NT2/D1 (cell line): ENCODE measurements at places on chromosomes 13 and 19.

GRCh38 chr13:62997696-62998095 is 1582.0 kb upstream of the PCDH20 start:
- no peak for DNase-seq

DNA sequence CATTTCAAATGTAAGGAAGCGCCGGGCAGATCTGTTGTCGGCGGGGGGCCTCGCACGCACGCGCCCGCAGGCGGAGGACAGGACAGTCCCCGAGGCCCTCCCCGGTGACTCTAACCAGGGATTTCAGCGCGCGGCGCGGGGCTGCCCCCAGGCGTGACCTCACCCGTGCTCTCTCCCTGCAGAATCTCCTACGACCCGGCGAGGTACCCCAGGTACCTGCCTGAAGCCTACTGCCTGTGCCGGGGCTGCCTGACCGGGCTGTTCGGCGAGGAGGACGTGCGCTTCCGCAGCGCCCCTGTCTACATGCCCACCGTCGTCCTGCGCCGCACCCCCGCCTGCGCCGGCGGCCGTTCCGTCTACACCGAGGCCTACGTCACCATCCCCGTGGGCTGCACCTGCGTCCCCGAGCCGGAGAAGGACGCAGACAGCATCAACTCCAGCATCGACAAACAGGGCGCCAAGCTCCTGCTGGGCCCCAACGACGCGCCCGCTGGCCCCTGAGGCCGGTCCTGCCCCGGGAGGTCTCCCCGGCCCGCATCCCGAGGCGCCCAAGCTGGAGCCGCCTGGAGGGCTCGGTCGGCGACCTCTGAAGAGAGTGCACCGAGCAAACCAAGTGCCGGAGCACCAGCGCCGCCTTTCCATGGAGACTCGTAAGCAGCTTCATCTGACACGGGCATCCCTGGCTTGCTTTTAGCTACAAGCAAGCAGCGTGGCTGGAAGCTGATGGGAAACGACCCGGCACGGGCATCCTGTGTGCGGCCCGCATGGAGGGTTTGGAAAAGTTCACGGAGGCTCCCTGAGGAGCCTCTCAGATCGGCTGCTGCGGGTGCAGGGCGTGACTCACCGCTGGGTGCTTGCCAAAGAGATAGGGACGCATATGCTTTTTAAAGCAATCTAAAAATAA is 18.2 kb downstream of the IL17D start:
- no peak for DNase-seq

DNA sequence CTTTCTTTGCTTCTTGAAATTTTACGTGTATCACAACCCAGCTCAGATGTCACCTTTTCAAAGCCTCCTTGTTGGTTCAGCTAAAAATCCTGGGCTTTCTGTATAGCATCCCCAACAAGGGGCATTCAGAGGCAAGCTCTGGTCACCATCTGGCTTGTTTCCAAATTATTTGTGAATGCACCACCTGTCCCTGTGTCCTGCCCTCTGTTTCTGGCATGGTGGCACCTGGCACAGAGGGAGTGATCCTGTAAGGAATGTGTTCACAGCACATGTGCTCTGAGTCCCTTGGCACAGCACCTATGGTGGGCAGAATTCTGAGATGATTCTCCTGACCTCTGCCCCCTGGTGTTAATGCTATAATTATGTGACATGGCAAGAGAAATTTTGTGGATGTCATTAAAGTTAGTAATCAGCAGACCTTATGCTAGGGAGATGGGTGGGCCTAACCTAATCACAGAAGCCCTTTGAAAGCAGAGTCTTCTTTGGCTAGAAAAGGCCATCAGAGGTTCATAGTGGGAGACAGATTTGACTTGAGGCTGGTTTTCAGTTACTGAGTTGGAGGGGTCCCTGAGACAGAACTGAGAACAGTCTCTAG is 76.3 kb downstream of the ZNF429 start:
- DNase-seq, result no peak

GRCh38 chr13:79466872-79467271 is 14.1 kb upstream of the NDFIP2 start:
- no peak for DNase-seq

DNA sequence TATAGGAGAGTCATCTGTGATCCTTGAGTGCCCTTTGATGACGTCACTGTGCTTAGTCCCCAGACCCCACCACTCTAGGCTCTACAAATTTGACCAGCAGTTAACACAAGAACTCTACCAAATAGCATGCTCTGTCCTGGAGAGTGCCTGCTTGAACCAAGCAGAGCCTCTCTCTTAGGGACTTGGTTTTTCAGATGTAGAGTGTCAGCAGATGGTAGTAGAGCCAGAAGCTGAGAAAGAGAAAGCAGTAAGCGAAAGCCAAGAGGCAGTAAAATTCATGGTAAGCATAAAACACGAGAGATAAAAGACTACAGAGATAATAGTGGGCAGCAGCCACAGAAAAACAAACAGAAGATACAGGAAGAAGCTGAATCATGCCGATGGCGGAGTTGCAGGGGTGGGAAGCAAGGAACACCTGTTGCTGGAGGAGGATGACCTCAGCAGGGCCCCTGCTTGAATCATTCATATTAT is 193.3 kb downstream of the SLC7A1 start:
- DNase-seq, result no peak

DNA sequence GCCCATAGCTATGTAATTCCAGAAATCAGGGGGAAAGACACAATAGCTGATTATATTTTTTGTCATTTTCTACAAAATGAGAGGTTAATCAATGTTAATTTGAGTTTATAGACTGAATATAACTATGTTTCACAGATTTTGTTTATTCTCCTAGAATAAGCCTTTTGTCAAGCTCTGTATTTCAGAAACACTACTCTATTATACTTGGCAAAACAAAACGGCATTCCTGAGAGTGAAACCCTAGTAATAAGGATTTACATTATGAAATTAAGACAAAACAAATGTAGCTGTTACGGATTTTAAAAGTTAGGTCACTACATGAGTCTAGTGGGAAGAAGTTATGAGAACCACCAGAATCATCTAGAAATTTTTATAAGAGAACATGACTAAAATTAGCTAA is 334.2 kb downstream of the KLF12 start:
- DNase-seq, result no peak

- no peak for DNase-seq
Measured at GRCh38 chr19:16338470-16339360, 14.1 kb downstream of the KLF2 start.

DNA sequence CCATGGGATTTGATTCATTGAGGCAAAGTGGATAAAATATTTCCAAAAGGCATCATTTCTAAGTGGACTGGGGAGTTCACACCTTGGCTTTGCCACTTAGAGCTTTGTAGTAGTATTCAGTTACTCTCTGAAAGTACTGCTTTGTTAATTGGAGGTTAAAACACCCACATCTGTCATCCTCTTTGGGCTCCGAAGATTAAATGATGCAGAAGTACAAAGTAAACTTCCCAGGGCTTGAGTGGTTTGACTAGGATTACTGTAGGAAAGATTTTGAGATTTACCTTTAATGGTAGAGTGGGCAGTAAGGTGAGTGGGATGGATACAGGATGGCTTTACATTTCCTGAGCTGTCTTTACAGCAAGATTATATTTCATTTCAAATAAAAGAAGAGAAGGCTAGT is 42.4 kb downstream of the WASF3 start:
- DNase-seq, result no peak

DNA sequence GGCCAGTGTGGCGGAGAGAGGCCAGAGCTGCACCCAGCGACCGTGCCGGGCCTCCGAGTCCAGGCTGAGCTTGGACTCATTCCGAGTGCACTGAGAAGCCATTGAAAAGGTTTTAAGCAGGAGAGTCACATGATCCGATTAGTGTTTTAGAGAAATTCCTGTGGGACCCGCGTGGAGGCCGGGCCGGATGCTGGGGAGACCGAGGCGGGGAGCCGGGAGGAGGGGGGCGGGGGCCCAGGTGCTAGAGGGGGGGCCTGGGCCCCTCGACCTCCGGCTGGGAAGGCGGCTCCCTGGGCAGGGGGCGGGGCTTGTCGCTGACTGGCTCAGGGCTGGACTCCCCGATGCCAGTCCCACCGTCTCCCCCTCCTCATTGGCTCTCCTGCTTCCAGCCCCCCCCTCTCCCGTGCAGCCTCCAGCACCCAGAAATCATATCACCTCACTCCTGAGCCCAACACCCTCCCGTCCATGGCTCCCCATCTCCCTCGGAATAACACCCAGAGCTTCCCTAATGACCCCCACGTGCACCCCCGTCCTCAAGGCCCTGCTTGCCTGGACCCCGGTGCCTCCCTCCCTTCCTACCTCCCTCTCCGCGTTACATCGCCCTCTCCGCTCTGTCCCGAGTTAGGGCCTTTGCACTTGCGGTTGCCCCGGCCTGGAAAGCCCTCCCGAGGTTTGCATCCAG is 5.2 kb upstream of the ZNF579 start:
- DNase-seq, result no peak

GRCh38 chr13:111117961-111118360 is 2.9 kb downstream of the ARHGEF7 start:
- no peak for DNase-seq

DNA sequence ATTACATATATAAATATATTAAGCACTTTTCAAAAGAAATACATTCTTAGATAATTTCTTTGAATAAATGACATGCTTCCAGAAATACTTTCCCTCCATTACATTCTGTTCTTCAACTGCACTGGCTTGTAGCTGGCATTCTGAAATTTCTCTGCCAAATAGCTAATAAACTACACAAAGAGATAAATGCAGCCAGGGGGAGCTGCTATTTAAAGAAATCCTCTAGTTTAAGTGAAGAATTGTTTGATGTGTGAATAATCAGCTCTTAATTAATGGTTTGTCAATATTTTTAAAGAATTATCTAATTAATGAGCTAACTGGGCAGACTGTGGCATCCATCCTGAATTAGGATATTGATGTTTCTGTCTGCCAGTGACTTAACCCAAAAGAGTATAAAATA is 30.7 kb downstream of the SLC7A1 start:
- DNase-seq, result no peak

- DNase-seq, result no peak
Measured at GRCh38 chr13:66343224-66343828, 886.8 kb downstream of the PCDH9 start.

DNA sequence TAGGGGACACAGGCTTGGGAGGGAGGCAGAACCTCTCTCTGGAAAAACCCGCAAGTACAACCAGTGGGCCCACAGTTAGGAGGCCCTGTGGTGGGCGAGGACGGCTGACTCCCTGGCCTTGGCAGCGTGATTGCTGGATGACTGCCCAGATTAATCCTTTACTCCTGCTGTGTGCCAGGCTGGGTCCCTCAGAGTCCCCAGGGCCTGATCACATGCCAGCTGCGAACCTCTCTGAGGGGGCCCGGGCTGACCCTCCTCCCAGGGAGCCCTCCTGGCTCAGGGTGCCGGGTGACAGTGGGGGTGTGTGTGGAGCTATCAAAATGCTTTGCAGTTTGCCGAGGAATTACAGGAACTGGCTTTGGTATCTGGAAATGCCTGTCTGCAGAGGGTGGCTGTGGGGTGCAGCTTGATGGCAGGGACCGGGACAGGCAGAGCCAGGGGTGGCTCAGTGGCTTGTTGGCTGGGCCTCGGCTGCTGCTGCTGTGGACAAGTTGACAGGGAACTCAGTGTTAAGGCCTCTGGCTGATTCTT is 48.9 kb downstream of the DNM2 start:
- no peak for DNase-seq

- no peak for DNase-seq
Measured at GRCh38 chr13:57925250-57925649, 293.7 kb downstream of the PCDH17 start.

GRCh38 chr13:113978741-113979481 is 5.0 kb upstream of the C13orf46 start:
- DNase-seq, result no peak
